Type B pancreatic cell (in vitro differentiated cells): ENCODE measurements at places on chromosomes 2 and 18. TPM values are rescaled to one million over a fixed set of nuclear protein-coding genes. Genes with fewer than 3 reads are reported as not detected.

The LIMS3 gene
- 1.7 and 1.8 TPM in 2 replicates for total RNA-seq

The INHBB gene
- total RNA-seq = 4.9 and 7.5 TPM in 2 replicates

The ADD2 gene
- 1.6 and 5.0 TPM in 2 replicates for total RNA-seq

The DSG4 gene
- total RNA-seq = 0.07 and 0.17 TPM in 2 replicates

The GPBAR1 gene
- 2.1 and 5.7 TPM in 2 replicates for total RNA-seq

The TXNDC2 gene
- not detected in 2 replicates for total RNA-seq

DNA sequence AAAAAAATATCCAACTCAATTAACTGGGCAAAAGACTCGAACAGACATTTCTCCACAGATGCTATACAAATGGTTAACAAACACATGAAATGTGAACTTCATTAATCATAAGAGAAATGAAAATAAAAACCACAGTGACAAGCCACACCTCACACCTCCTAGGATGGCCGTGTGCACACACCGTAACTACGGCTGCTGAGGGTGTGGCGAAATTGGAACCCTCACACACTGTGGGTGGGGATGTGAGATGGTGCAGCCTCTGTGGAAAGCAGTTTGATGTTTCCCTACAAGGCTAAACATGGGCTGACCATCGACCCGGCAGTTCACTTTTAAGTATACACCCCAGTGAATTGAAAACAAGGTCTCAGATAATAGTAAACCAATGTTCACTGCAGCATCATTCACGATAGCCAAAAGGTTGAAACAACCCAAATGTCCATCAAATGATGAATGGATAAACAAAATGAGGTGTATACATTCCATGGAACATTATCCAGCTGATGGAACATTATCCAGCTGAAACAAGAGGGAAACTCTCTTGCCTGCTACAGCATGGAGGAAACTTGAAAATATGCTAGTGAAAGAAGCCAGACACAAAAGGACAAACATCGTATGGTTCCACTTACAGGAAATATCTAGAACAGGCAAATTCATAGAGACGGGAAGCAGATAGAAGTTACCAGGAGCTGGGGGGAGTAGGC, 32.2 kb downstream of the ZAP70 start:
- peaks cover 39% of the 10 kb centered on the region for H3K4me1 ChIP-seq
- H3K27ac ChIP-seq = peak overlapping the region; percentile 61
- no peaks in the 10 kb centered on the region for H3K27me3 ChIP-seq
- DNase-seq = no peak
- peak overlapping the region; percentile 0 for H3K4me3 ChIP-seq

DNA sequence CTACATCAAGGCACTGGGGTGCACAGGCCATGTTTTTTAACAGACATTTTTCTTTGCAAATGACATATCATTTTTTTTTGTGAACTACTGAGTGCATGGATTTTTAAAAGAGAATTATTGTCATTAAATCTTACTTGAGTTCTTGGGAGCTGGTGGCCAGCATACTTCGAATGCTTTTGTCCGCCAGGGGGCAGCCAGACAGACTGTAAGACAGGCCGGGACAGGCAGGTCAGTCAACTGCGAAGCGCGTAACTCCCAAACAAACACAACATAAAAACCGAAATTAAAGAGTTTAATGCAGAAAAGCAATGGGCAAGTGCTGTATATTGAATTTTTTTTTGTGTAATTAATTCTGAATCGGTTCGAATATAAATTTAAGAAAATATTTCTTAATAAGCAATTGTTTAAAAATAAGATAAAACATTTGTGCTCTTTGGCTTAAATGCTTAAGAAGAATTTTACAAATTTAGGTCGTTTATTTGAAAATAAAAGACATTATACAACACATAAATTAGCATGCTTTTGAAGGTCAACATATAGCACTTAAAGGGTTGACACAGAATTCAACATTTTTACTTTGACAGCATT, 142.2 kb upstream of the PXDN start:
- H3K4me1 ChIP-seq = peaks cover 4% of the 10 kb centered on the region
- no peak for DNase-seq
- no peak overlapping the region for H3K4me3 ChIP-seq
- H3K27ac ChIP-seq = no peak overlapping the region
- H3K27me3 ChIP-seq = peaks cover 12% of the 10 kb centered on the region
- H3K36me3 ChIP-seq = no peaks in the 10 kb centered on the region

DNA sequence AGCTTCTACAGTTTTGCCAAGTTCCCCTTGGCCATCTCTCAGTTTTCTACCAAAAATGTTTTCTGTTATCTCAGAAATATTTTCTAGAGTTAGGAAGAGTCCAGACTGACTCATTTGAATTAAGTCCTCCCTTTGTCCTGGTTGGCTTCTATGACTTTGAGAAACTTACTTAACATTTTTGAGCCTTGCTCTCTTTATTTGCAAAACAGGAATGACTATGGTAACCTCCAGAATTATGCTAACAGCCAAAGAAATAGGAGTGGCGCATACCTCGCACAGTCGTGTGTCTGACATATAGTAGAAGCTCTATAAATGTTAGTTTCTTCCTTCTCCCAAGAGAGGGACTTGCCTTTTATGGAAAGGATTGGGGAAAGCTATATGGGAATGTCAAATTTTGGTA, 841.1 kb downstream of the TSN start:
- H3K36me3 ChIP-seq = no peaks in the 10 kb centered on the region
- DNase-seq = no peak
- peak overlapping the region; percentile 68 for H3K27ac ChIP-seq
- H3K27me3 ChIP-seq = no peaks in the 10 kb centered on the region
- H3K4me3 ChIP-seq = no peak overlapping the region
- H3K4me1 ChIP-seq = peaks cover 4% of the 10 kb centered on the region

DNA sequence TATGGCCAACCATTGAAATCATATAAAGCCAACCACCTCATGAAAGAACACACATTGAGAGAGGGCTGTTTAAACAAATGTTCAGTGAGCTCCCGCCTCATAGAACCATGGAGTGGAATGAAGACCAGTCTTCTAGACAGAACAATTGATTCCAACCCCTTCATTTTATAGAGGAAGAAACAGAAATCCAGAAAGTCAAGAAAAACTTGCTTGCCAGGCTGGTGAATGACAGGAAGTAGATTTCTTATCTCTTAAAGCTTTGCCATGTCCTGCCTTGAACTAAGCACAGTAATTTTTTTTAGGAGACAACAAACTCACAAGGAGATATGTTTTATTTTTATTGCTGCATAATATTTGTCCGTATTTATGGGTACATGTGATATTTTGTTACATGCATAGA, 16.5 kb upstream of the NRP2 start:
- peak overlapping the region; percentile 57 for H3K4me3 ChIP-seq
- no peaks in the 10 kb centered on the region for H3K27me3 ChIP-seq
- peaks cover 12% of the 10 kb centered on the region for H3K4me1 ChIP-seq

DNA sequence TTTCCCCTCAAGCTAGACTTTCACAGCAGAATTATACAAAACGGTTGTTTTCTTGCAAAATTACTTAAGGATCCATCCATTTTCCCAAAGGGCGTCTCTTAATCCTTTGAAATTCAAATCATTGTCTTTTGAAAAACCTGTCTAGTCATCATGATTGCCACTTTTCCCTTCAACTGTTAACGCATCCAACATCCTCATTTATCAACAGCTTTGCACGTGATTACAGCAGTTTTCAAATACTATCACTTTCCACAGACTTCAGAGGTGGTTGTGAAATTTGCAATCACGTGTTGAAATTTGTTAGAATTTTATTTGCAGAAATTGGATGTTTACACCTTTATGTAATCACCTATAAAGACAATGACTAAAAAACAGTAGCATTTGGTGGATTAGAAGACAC, 304.4 kb upstream of the SLC39A10 start:
- no peaks in the 10 kb centered on the region for H3K27me3 ChIP-seq
- no peaks in the 10 kb centered on the region for H3K4me1 ChIP-seq
- no peaks in the 10 kb centered on the region for H3K36me3 ChIP-seq
- no peak overlapping the region for H3K27ac ChIP-seq

GRCh38 chr2:11919953-11920352, 173.5 kb downstream of the LPIN1 start:
- no peak for DNase-seq
- no peaks in the 10 kb centered on the region for H3K36me3 ChIP-seq
- H3K27ac ChIP-seq = no peak overlapping the region
- peaks cover 7% of the 10 kb centered on the region for H3K27me3 ChIP-seq

- H3K36me3 ChIP-seq = peaks cover 4% of the 10 kb centered on the region
- H3K4me1 ChIP-seq = peaks cover 84% of the 10 kb centered on the region
- H3K27me3 ChIP-seq = no peaks in the 10 kb centered on the region
Measured at GRCh38 chr18:76453932-76454331, 41.1 kb downstream of the ZNF516 start.
